ENCODE measurements at places on chromosomes 13 and 19.
A peak's percentile ranks its signal among the peaks of the same experiment; 100 is the strongest.

GRCh38 chr13:30991922-30992321 is 59.5 kb downstream of the TEX26 start:
- no peak for DNase-seq

- no peak for DNase-seq
Measured at GRCh38 chr19:13001502-13002165, 6.4 kb downstream of the NFIX start.

DNA sequence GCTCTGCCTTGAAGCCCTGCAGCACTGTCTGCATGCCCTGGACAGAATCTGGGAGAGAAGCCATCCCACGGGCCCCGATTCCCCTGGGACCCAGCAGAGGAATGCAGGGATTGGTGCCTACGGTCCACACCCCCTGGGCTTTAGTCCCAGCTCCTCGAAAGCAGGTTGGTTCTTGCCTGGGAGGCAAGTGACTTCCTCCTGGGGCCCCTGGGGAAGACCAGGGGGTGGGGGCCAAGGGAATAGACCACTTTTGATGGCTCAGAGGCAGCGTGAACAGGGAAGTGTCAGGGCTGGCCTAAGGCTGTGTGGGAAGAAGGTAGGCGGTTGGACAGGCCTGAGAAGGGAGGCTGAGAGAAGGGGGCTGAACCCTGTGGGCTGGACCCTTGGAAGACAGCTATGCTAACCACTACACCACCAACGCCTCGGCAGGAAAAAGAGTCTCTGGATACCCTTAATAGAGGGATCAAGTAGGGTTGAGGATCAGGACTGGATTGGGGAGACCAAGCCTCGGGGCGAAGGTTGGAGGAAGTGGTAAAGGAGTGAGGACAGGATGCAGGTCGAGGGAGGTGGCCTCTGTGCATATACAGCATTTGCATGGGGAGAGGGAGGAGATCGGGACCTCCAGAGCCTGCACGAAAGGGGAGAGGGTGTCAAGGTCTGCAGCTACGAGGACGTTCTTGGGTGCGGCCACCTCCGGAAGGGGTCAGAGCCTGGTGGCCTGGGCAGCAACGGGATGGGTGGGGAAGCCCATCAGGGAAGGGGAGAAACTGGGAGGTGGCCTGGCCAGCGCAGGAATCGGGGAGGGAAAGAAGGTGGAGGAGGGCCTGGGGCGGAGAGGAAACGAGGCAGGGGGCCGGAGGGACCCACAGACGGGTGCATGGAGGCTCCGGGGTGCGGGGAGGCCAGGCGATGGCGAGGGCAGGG is 709 bp downstream of the DPP9 start:
- no peak for DNase-seq

DNA sequence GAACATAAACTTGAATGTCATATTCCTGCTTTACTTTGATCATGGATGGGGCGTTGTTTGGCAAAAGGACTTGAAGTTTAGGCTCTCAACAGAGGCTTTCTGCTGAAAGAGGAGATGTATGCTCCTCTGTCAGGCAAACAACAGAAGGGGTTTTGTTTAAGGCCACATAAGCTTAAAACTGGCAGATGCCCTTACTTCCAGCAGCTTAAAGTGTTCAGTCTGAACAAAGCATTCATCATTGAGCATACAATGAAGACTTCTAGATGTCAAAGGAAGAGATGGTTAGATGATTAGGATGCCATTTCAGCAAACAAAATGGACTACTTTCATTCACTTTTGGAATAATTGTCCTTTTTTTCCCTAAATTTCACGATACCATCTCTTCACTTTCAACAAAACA is 484.5 kb downstream of the SLITRK6 start:
- no peak for DNase-seq

DNA sequence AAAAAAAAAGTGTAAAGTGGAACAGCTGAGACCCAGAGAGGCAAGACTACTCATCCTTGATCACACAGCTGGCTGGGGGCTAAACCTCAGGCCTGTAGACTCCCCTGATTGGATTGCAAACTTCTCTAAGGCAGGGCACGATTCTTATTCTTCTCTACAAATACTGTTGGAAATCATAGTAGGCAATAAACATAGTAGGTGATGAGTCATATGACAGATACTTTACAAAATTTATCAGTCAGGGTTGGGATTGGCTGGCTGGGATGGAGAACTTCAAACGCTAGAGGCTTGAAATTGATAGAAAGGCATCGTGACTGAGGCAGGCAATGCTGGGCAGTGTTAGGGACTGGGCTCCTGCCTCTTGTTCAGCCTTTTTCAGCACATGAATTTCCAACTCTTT is 5.9 kb upstream of the MATK start:
- no peak for DNase-seq

DNA sequence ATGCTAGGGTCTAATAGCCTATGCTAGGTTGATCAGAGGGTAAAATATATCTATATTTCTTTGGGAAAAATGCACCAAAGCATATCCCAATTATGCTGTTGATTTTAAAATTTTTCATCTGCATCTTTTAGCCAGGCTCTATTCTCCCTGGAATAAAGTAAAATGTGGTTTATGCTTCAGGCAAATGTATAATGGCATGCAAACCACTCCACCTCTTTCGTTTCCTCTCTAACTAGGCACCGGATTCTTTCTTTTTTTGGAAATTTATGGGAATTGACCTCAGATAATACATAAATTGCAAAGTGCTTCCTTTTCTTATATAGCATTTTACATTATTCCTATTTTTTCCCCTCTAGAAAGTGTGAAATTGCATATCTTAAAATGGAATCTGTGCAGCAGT is 386.5 kb downstream of the OLFM4 start:
- DNase-seq, result no peak

DNA sequence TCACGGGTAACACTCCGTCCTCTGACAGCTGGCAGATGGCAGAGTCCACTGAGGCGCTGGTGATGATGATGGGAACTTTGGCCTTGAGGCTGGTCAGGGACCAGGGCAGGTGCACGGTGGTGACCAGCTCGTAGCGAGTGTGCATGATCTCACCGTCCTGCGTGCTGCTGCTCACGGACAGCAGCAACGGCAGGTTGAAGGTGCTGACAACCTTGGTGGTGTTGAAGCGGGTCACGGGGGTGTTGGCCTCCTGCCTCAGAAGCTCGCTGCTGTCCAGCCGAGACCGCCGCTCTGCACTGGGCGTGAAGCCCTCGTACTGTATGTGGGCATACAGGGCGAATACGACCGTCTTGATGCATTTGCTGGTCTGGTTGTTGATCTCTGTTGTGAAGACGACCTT is 11.6 kb downstream of the ARRDC5 start:
- DNase-seq, result no peak

GRCh38 chr19:6260912-6261650 is 18.7 kb downstream of the MLLT1 start:
- DNase-seq, result peak; percentile 61

- DNase-seq, result no peak
Measured at GRCh38 chr13:105670179-105670990, 865.1 kb downstream of the EFNB2 start.

- peak; percentile 98 for DNase-seq
Measured at GRCh38 chr19:47863514-47863936, 4.5 kb downstream of the TPRX2 start.

GRCh38 chr13:108305655-108306054 is 36.1 kb downstream of the TNFSF13B start:
- no peak for DNase-seq

GRCh38 chr13:31476266-31476665 is 263.1 kb upstream of the RXFP2 start:
- DNase-seq, result no peak

DNA sequence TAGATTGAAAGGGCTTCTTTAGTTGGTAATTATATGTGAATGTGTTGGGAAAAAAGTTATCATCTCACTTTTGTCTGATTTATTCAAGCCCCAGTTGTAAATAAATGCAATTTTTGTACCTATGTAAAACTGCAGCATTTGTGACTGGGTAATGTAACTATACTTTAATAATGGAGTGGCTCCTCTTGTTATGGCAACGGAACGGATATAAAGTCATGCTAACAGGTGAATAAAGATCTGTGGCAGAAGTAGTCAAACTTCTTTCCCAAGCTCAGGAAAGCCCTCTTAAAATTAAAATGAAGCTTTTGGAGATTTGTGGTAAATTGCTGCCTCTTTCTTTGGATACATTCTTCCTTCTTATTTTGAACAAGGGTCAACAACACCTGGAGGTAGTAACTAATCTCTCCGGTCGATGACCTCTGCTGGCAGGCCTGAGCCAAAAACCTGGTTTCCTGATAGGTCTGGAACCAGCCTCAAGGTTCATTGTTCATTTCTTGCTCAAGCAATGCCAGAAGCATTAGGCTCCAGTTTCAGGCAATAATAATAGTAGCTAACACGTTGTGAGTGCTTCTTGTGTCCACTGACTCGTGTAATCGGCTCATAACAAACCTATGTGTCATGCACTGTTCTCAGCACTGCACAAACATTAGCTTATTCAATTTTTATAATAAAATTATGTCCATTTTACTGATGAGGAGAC is 313.4 kb upstream of the DACH1 start:
- DNase-seq, result no peak

Measured in HuH-7.5 (cell line).